ENCODE measurements at places on chromosomes 4 and X. TPM values are rescaled to one million over a fixed set of nuclear protein-coding genes. Genes with fewer than 3 reads are reported as not detected.

The TAF7L gene
- 0.82 TPM for total RNA-seq

The RNF128 gene
- total RNA-seq = 4.4 TPM

The AKAP14 gene
- total RNA-seq = 0.41 TPM

The CXCL6 gene
- total RNA-seq = 0.51 TPM

The FDCSP gene
- total RNA-seq = not detected

The FAM149A gene
- total RNA-seq = 8.7 TPM

The TCEAL9 gene
- total RNA-seq = 97.0 TPM

The NR0B1 gene
- total RNA-seq = not detected

The ASMT gene
- total RNA-seq = not detected

The CPXCR1 gene
- not detected for total RNA-seq

The UGT2B11 gene
- 0.82 TPM for total RNA-seq

The TMEM156 gene
- total RNA-seq = 1.6 TPM

The POF1B gene
- 6.3 TPM for total RNA-seq

The MAGEA9B gene
- not detected for total RNA-seq

The STOX2 gene
- 37.6 TPM for total RNA-seq

The SYNPO2 gene
- total RNA-seq = 111 TPM

The CCSER1 gene
- 19.9 TPM for total RNA-seq

The TMPRSS11A gene
- total RNA-seq = 9.2 TPM
